ENCODE measurements at places on chromosomes 13 and 19.
A peak's percentile ranks its signal among the peaks of the same experiment; 100 is the strongest.

- DNase-seq = no peak
Measured at GRCh38 chr13:70223911-70224310, 115.7 kb upstream of the KLHL1 start.

GRCh38 chr19:16118489-16119033 lies 6.9 kb downstream of the RAB8A start:
- DNase-seq = no peak

DNA sequence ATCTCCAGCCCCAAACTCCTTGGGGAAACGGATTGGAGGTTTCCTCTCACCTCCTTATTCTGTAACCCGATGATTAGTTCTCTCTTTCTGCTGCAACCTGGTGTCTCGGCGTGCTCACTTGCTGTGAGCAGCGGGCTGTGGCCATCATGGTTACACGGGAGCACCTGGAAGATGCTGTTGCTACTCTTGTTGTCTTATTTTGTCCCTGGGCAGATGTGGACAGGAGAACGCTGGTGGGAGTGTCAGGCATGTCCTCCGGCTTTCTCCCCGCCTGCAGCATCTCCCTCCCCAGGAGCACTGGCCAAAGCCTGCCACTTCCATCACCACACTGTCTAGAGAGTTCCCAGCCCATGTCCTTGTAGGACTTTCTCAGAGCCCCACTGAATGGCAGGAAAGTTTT lies 211.8 kb upstream of the ZNF536 start:
- no peak for DNase-seq

DNA sequence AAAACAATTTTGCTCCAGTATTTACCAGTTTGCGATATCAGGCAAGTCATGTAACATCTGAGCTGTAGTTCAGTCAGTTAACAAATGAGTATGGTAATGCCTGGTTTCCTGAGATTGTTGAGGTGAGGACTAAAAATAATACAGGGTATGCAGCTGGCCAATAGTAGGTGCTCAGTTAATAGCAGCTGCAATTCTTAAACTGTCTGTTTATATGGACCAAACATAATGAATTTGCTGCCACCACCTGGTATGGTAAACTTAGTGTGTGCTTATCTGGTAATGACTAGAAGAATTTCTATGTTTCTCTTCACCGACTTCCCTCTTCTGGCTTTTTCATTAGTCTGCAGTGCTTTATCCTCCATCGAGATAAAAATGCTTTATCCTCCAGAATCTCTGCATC lies 9.1 kb downstream of the ZMYM2 start:
- peak; percentile 23 for DNase-seq

- DNase-seq = no peak
Measured at GRCh38 chr13:113895436-113895835, 31.6 kb upstream of the GAS6 start.

GRCh38 chr19:58252102-58252685 lies 23.5 kb downstream of the ZNF544 start:
- DNase-seq = no peak

DNA sequence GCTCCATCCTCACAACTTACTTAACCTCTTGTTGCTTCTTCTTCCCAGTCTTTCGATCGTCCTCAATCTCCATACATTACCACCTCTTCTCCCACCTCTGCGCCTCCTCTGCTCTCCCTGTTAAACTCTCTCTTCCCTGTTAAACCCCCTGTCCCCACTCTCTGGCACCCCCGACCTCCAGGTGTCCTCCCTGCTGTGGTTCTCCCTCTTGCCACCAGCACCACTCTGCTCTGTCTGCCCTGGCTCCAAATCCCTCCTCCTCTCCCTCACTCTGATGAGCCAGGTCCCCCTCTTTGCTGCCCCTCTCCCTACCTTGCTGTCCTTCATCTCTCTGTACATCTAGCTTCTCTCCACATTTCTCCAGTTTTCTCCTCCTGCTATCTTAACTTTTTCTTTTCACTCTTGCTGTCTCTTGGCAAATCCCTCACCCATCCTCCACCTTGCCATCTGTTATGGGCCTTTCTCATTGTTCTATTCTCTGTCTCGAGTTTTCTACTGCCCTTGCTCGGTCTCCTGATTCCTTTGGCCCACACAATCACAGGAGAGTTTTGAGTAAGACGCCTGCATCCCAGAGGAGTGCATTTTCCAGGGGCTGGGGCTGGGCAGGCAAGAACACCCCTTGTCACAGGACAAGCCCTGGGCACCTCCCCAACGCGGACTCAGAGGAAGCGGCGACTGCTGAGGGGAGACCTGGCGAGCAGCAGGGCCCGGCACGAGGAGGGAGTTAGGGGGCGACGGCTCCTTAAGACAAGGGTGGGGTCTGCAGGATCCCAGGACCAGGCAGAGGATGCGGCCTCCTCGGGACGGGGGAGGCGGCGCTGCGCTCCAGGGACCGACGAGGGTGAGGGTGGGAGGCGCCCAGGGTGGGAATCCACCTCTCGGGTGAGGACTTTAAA lies 21.4 kb upstream of the ERVV-1 start:
- DNase-seq = peak; percentile 1

DNA sequence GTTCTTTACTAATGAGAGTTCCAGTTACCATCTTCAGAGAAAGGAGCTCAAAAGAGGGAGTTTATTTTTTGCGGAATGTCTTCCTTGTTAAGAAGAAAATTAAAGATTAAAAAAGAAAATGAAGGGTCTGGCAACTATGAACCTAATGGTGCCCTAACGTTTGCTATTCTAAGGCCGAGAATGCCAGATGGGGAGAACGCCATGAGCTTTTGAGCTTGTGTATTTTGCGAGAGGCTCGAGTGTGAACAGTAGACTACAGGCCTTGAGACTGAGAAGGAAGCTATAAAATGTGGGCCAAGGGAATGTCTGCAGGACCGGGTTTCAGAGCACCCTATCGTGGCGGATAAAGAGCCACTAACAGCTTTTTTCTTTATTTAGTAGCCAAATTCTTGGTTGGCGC lies 6.7 kb downstream of the FGF14 start:
- DNase-seq = no peak
